ENCODE measurements at places on chromosomes 6 and 20.
A peak's percentile ranks its signal among the peaks of the same experiment; 100 is the strongest.

- DNase-seq: no peak
Measured at GRCh38 chr20:58228103-58228483, 360 bp downstream of the ANKRD60 start.

DNA sequence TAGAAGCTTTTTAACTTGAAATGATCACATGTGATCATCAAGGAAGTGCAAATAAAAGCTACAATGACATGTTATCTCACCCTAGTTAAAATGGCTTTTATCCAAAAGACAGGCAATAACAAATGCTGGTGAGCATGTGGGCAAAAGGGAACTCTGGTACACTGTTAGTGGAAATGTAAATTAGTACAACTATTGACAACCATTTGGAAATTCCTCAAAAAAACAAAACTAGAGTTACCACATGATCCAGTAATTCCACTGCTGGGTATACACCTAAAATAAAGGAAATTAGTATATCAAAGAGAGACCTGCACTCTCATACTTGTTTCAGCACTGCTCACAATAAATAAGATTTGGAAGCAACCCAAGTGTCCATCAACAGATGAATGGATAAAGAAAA, 108.7 kb downstream of the HTR1B start:
- DNase-seq: no peak

DNA sequence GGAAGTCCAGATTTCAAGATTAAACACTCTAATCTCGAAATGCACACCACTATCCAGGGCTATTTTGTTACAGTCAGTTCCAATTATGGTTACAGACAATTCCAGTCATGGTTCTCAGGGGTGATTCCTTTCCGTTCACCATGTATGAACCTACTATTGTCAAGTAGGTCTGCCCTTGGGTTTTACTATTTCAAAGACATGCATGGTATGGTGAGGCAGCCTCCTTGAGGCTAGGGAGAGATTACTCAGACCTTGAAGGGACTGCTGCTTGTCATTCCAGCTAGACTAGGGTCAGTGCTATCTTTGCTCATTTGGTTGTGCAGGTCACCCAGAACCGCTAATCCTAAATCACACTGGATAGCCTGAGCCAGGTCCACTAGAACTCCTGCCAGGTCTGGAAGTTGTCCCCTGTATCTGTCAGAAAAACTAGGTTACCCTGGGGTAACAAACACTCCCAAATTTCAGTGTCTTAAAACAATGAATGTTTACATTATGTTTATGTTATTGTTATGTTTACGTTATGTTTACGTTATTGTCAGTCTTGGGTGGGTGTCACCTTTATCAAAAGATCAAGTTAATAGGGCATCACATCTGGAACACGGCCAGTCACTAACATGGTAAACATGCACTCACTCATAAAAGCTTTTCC, 41.1 kb upstream of the E2F3 start:
- no peak for DNase-seq

DNA sequence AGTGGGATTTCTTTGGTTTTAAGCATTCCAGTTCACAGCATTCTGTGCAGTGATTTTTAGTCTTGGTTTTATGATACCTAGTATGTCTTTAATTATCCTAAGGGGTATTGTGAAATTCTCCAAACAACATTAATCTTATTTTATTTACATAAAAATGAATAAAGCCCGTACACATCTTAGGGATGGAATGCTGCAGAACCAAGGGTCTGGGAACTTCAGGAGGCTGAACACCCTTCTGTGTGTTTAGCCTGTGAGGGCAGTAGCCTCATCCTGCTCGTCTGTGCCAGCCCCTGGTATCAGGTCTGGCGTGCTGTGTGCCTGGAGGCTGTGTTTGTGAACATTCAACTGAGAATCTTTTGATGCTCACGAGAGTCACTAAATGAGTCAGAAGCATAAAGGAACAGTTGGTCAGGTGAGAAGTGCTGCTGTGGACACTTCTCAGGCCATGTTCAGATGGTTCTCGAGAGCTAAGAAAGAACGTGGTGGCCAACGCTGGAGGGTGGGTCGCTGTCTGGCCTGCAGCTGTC, 25.2 kb upstream of the C20orf204 start:
- DNase-seq: no peak

GRCh38 chr6:117907601-117908245, 659 bp downstream of the SLC35F1 start:
- no peak for DNase-seq

- DNase-seq: no peak
Measured at GRCh38 chr20:10537850-10538480, 102.9 kb downstream of the SLX4IP start.

DNA sequence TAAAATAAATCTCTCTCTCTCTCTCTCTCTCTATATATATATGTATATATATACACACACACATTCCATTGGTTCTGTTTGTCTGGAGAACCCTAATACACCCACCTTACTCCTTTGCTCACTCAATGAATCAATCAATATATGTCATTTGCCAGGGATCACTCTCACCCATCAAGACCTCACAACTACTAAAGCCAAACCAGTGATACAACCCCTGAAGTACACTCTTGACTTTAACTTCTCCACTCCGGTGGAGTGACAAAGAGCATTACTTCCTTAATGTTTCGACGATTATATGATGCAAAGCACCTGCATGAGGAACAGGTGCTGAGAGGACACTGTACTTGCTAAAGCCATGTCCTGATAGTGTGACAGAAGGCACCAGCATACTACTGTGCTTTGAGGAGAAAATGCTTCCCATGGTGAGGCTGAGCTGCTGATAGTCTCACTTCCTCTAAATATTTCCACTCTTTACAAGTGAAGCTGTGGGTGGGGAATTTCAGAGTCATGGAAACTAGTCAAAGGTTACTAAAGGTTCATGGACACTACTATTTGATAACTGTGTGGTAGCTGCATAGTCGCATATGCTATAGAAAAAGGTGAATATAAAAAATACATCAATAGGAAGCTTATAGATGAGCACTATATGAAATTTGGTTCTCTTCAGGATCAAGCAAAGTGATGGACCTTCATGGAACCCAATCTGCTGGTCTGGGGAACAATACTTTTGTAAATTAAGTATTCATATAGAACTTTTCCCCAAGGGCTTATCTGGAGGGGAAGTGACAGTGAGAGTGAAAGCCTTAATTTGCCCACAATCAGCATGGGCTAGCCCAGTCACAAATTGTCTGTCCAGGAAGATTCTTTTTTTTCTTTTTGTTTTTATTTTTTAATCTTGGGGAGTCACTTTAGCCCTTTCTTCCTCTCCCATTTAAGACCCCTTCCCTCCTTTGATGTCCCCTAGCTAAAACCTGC, 141.9 kb upstream of the NEDD9 start:
- no peak for DNase-seq

- DNase-seq: no peak
Measured at GRCh38 chr6:163346497-163346961, 68.0 kb upstream of the QKI start.

DNA sequence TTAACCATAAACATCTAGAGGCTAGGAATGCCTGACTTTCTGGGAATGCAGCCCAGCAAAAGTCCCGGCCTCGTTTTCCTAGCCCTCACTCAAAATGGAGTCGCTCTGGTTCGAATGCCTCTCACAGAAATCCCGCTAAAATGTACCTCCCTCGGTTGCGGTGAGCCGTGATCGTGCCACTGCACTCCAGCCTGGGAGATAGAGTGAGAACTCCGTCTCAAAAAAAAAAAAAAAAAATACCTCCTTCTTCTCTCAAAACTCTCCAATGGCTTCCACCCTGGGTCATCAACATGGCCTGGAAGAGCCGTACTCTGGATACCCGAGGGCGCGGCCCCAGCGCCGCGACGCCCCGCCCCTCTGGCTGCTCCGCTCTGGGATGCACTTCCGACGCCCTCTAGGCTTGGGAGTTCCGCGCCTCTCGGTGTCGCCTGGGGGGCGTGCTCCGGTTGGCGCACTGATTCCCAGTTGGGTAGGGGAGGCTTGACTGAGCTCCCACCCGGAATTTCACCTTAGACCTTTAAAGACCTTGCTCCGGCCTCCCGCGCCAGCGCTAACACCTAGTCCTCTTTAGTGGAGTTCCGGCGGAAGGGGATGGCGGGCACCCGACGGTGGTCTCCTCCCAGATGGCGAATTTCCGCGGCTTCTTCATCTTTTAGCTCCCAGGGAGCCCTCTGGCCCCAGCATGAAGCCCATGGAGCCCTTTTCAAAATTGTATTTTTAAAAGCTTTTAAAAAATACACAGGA, 12.3 kb downstream of the HMGN4 start:
- no peak for DNase-seq

- DNase-seq: no peak
Measured at GRCh38 chr6:150631283-150631983, 31.7 kb downstream of the PLEKHG1 start.

DNA sequence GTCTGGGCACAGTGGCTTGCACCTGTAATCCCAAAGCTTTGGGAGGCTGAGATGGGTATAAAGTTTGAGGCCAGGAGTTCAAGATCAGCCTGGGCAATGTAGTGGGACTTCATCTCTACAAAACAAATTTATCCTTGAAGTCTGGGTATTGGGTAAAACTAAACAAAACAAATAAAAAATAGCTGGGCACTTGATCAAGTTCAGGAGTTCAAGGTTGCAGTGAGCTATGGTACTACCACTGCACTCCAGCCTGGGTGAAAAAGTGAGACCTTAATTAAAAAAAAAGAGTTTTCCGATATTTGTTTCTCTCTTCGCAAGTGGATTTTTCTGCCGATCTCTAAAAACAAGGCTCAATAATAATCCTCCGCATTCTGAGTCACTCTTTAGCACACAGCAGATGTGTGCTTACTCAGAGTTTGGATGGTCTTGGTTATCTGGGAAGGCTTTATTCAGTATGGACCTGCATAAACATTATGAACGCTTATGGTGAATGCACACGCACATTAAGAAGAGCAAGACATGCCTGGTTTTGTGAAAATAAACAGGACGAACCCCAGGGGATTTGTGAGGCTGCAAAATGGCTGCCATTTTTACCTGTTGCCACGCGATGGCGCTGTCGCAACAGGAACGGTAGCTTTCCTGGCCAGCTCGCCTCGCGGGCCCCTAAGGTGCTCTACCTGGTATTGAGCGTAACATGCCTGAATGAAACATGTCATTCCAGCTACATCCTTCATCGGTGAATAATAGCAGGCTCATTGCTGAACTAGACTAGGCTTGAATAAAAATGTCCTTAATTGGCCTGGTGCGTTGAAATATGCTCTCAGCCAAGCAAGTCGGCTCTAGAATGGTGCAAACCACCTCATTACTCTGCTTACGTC, 6.0 kb downstream of the OPN5 start:
- peak; percentile 98 for DNase-seq

DNA sequence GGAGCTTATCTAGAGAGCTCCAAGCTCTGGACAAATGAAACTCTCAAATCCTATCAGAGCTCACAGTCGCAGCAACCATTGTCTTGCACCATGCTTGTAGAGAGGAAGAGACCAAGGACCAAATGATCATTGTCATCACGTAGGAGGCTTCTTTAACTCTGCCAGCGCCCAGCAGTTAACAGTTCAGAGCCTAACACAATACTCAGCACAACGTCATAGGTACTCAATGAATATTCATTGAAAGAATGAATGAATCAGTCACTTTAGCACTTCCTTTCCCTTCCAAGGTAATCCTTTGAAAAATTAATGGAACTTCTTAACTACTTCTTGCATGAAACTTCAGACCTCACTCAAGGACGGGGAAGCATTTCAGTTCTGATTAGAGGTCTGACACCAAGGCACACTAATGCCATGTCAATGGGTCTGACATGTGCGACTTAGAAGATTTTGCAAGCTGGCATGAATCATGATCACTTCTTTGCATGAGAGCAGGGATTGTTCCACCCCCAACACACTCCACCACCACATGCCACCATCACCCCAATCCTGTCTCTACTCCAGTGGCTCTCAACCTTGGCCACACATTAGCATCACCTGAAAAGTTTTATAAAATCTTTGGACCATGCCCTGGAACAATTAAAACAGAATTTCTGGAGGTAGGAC, 45.1 kb downstream of the KHDC1L start:
- DNase-seq: no peak

GRCh38 chr6:113824411-113824810, 32.7 kb upstream of the MARCKS start:
- no peak for DNase-seq

GRCh38 chr20:15792855-15793254, 780.4 kb downstream of the KIF16B start:
- no peak for DNase-seq

DNA sequence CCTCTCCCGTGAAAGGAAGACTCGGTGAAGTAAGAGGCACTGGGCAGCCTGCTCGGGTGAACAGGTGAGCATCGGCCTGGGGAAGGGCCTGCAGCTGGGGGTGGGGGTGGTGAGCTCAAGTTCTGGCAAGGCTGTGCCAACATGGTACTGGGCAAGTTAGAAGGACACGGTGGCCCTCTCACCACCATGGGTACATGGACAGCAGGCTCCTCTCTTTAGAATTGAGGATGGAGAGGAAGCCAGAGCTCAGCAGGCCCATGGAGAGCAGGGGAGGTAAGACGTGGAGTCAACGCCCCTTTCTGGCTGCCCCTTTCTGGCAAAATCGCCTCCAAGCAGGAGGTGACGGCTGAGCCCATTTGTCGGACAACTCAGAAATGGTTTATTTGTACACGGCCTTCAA, 135.6 kb downstream of the ANKRD60 start:
- no peak for DNase-seq

- no peak for DNase-seq
Measured at GRCh38 chr6:80550281-80550680, 443.8 kb downstream of the BCKDHB start.

DNA sequence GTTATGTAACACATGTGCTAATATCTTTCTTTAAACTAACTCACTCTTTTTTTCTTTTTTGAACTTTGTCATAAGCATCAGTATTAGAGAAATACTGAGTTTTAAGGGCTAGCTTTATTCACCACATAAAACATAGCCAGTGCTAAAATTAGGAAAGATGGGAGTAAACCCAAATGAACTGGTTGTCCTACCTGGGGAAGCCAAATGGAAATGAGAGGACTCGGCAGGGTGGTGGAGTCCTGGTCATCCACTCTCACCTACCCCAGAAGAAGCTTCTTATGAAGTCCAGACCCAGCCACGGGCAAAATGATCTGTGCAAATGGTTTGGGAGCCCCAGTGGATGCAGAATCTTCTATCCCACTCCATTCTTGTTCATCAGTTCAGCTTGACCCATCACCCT, 56.1 kb downstream of the MDGA1 start:
- no peak for DNase-seq

- DNase-seq: no peak
Measured at GRCh38 chr6:170221052-170221752, 69.7 kb downstream of the DLL1 start.

GRCh38 chr6:33207552-33208090, 679 bp upstream of the RING1 start:
- no peak for DNase-seq

GRCh38 chr6:115870464-115870863, 190.2 kb downstream of the FRK start:
- no peak for DNase-seq

- no peak for DNase-seq
Measured at GRCh38 chr20:37991157-37991866, 41.9 kb downstream of the TTI1 start.

GRCh38 chr20:47125758-47126591, 230.5 kb downstream of the ZMYND8 start:
- peak; percentile 83 for DNase-seq

GRCh38 chr6:108947114-108947854, 99.1 kb downstream of the ARMC2 start:
- peak; percentile 99 for DNase-seq

- no peak for DNase-seq
Measured at GRCh38 chr6:110878751-110879522, 4.4 kb downstream of the AMD1 start.
